ENCODE measurements at places on chromosomes 6 and 20.

DNA sequence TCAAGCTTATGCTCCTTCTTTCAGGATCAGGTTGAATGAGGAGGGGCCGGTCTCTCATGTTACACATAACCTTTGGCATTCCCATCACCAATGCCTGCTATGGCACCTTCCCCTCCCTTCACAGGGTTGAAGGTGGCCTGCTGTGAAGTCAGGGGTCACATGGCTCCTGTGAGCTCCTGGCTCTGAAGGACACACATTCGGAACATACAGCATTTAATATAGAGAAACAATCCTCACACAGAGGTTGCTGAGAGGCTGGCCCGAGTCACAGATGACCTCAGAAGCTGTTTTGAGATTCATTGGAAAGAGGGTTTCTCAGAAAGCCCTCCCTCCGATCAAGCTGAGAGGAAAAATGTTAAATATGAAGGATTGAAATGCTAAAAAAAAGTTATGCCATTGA, 82.1 kb downstream of the PSMG4 start:
- DNase-seq: no peak

DNA sequence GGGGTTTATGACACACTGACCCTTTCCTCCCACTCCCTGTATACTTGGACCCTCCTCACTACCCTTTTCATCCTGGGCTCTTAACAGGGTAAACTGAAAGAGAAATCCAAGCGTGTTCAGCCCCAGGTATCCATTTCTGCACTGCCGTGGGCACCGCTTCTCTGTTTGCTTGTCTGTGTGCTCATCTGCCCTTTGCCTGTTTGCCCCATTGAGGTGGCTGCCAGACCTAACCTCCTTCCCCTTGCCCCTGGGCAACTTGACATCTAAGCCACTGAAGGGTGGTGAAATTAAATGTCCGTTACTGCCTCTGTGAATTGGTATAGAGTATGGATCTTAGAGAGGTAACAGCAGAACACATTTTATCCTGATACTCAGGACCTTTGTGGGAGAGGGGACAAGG, 38.7 kb downstream of the ACSS2 start:
- DNase-seq: no peak

GRCh38 chr20:375265-375889, 5.2 kb upstream of the TRIB3 start:
- no peak for DNase-seq

DNA sequence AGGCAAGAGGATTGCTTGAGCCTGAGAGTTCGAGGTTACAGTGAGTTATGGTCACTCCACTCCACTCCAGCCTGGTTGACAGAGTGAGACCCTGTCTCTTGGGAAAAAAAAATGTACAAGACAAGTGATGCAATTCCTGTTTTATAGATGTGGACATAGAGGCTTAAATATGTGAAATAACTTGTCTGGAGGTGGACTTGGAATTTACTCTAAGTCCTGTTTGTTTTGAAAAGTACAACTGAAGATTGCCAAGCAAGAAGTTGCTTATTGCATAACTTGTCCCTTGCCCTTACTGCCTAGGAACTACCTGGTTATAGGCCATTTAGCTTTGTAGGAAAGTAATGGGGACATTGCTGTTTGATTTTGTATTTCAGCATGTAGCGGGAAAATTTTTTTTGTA, 26.0 kb upstream of the ADIG start:
- DNase-seq: no peak

GRCh38 chr20:62305149-62305764, 2.5 kb downstream of the ADRM1 start:
- DNase-seq: no peak

GRCh38 chr6:51105357-51105756, 286.7 kb downstream of the TFAP2B start:
- DNase-seq: no peak

DNA sequence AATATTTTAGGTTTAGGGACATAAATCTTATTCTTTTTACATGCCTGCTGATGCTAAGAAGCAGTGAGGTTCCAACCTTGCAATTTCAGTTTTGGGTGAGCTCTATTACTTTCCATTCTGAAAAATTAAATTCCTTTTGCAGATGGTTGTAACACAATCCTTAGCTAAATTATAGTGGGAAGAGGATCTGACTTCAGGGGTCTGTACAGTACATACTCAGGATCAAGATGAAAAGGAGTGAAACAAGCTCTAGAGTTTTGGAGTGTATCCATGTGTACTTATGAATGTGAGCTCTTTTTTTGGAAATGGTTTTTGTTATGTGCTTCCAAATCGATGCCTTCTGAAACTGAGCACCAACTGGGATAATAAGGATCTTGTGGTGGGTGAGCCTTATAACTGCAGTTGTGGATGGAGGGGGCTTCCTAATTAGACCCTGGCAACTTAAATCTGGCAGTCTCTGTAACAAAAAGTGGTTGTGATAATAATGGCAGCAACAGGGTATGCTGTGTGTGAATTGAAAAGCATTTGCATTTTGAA, 218.8 kb upstream of the MAP3K7 start:
- DNase-seq: no peak

- DNase-seq: no peak
Observed at GRCh38 chr6:125340175-125340835, 38.5 kb upstream of the HDDC2 start.

GRCh38 chr6:151875524-151875923, 68.0 kb downstream of the ESR1 start:
- no peak for DNase-seq

GRCh38 chr20:41131594-41132387, 5.6 kb upstream of the PLCG1 start:
- no peak for DNase-seq

DNA sequence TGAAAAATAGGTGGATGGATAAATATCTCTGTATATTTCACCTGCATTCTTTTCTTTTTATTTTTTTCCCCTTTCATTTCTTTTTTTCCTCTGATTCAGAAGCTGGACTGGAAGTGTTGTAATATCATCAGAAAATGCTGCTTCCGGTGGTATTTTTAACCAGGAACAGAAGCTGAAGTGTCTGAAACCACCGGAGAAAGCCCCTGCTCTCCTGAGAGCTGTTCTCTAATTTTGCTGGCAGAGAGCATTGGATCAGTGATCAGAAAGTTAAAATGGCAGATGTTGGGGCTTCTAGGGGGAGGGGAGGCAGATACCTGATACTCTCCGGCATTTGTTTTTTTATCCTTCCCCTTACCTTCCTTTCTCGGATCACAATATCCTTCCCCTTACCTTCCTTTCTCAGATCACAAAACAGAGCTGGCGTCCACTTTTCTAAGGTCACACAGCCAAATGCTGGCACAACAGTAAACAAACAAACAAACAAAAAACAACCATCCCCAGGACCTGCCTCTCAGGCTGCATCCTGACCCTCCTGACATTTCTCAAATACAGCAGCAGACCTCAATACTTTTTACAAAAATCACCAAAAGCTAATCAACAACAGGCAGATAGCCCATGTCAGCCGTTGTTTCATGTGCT, 143.2 kb upstream of the ZNF217 start:
- no peak for DNase-seq

GRCh38 chr6:24974182-24975171, 38.7 kb upstream of the RIPOR2 start:
- no peak for DNase-seq

GRCh38 chr6:86459978-86460377, 477.4 kb upstream of the HTR1E start:
- no peak for DNase-seq

DNA sequence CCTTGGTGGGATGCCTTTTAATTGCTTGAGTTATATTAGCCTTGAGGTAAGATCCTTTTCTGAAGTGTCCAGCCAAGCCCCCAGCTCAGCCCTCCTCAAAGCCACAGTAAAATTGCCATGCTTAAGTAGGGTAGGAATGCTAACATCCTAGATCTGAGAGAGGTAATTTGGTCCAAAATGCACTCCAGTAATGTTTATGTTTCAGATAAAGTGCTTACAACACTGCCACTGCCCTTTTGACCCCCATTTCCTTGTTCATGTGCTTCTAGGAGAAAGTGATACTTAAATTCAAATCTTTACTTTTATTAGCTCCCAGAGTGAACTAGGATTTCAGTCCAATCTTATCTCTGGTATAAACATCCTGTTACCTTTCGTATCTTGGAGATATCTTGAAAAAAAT, 318.0 kb downstream of the BMP2 start:
- DNase-seq: no peak

DNA sequence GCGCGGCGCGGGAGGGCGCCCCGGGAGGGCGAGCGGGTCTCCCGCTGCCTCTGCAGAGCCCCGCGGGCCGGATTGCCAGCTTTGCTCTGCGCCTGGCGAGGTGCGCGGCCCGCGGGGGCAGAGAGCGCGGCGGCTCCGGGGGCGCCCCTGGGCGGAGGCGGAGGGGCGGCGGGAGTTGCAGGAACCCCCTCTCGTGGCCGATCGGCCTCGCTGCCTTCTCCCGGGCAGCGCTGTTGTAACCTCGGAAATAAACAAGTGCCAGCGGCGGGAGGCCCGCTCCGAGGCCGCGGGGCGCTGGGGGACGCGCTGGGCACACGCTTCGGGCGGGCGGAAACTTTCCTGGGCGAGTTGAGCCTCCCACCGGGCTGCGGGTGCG, 1.2 kb downstream of the CDH4 start:
- no peak for DNase-seq

GRCh38 chr20:25345721-25346120, 44.9 kb downstream of the ABHD12 start:
- no peak for DNase-seq

DNA sequence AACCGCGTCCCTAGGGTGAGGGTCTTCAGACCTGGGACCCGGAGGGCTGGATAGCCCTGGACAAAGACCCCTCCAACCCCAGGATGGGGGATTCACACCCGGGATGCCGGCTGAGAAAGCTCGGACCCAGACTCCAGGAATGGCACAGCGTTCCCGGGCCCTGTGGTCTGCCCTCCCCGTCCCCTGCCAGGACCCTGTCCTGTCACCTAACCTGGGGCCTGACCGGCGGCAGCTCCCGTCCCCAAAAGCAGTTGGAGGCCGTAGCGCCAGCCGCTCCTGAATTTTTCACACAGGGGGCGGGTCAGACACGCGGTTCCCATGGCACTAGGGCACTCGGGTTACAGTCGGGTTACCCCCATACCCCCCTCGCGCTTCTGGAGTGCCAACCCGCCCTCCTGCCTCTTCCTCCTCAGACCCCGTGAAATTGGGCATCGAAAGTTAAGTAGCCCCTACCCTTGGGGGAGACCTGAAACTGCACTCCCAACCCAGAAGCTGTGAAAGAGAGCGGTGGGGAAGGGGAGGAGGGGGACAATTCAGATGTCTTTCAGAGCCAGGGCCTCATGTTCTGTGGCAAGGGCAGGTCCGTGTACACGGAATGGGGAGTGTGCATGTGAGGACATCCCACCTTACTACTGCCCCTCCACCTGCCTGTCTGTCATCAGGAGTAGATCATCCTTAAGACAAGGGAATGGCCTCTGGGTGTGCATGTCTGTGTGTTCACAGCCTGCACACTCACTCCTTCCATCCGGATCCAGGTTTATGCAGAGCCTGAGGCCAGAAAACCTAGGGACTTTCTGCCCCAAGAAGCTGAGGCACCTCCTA, 595 bp downstream of the REM1 start:
- no peak for DNase-seq

DNA sequence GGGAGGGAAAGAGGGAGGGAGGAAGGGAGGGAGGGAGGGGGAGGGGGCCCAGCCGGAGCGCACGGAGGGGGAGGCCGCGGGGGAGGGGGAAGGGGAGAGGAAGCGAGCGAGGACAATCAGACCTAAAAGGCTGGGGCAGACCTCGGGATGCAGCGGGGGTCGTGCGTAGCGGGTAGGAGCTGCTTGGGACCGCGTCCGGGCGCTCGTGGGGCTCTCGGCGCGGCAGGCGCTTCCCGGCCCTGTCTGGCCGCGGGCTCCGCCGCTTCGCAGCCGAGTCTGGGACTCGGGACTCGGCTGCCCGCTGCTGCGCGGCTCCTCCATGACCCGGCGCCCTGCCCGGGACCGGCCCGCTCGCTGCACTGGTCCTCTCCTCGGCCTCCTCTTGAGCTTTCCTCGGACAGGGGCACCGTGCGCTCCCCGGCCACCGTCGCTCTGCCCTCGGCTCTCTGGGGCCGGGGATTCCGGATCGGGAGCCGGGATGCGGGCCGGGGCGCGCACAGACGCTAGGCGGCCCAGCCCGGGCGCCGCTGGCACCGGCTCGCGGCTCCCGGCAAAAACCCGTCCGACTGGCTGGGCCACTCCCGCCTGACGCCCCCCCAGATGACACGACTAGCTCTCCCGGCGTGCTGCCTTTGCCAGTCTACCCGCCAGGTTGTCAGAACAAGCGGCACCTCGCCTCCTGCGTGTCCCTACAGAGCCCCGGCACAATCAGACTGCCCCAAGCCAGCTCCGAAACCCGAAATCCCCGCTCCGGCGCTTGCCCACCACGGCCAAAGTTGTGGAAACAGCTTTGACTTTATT, 2.2 kb downstream of the TFAP2A start:
- DNase-seq: peak; percentile 97

GRCh38 chr6:3960754-3961361, 111.7 kb downstream of the FAM50B start:
- DNase-seq: no peak

DNA sequence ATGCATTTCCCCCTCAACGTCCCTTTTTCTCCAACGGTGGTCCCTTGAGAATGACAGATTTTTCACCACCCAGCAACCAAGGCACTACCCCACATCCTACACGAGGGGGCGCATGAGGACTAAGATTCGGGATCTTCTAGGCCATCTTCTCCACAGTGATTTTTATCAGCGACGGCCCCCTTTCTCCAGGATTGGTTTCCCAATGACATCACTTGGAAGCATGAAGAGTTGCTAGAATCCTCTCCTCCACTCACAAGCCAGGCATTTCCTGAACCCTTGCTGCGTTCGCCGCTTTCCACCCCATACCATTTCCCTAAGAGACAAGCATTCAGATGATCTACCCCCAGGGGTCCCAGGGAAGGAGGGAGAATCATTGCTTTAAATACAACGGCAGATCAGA, 252.0 kb downstream of the HIVEP2 start:
- peak; percentile 47 for DNase-seq

DNA sequence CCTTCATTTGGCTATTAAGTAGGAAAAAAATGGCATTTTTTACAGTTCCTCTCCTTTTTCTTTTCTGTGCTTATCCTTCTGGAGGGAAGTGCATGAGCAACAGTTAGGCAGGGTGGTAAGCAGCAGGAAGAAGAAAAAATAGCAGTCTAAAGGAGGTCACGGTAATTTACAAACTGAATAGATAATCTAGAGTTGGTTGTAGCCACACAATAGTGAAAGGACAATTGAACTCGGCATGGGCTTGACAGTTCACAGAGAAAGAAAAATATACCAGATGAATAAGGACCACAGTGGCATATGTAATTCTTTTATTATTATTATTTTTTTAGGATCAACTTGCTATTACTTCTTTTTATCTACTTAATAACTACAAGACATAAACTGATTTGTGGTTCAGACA, 358.6 kb downstream of the BTBD9 start:
- DNase-seq: no peak

DNA sequence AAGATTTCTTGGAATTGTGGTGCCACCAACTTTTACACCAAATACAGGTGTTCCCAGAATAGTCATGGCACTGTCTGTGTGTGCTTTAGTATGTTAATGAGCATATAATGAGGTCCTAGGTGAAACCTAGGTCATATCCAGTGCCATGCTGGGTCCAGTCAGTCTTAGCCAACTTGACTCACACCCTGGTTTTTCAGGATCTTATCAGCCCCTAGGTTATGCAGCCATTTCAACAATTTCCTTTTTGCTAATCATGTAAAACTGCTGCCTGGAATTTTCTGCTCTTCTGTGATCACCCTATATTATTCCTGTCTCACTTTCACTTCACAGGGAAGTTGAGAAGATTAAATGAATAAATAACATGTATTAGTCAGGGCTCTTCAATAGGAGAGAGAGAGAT, 23.7 kb downstream of the SDHAF4 start:
- DNase-seq: no peak

Measured in NCI-H146 (cell line).